M059J (cell line): ENCODE measurements at places on chromosomes 2 and 18.

DNA sequence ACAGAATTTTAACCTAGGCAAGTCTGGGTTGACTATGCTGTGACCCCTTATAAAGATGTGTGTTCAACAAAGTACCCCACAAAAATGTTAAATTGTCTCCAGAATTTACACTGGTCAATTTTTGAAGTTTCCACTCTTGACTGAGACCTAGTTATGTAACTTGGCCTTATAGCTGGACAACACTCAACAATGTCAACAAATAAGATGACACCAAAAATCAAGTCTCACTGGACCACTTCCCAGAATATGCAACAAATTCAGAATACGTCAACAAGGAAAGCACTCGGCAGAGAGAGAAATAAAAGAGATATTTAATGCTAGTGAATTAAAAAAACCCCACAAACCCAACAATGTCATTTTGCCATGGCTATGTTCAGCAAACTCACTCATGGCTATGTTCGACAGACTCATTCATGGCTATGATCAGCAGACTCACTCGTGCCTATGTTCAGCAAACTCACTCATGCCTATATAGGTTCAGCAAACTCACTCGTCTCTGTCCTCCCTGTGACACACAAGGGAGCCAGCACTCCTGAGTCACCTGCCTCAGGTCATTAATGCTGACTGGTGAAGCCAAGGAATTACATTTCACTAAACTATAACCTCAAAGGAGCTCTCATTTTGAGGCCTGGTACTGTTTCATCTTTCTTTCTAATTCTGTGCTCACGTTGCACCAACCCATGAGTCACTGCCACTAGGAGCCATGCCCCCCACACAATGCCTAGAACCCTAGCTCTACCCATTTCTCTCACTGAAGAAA is 72.7 kb downstream of the PTPN2 start:
- DNase-seq = peak; percentile 67

GRCh38 chr2:57479981-57480380 is 566.6 kb upstream of the VRK2 start:
- peak; percentile 58 for DNase-seq

DNA sequence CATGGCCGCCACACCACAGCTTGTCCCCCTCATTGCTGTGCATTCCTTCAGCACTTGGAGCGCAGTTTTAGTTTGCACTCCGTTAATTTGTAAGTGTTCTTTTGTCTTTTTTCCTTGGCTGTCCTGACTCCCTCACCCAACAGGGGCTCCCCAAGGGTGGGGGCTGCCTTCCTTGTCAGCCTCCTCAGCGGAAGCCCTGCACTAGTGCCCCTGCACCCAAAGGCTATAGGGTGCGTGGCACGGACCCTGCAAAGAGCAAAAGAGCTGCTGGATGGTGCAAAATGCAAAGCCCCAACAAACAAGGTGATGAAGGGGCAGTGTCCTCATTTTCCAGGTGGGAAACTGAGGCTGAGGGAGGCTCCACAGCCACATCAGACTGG is 46.8 kb downstream of the EMX1 start:
- DNase-seq = no peak

DNA sequence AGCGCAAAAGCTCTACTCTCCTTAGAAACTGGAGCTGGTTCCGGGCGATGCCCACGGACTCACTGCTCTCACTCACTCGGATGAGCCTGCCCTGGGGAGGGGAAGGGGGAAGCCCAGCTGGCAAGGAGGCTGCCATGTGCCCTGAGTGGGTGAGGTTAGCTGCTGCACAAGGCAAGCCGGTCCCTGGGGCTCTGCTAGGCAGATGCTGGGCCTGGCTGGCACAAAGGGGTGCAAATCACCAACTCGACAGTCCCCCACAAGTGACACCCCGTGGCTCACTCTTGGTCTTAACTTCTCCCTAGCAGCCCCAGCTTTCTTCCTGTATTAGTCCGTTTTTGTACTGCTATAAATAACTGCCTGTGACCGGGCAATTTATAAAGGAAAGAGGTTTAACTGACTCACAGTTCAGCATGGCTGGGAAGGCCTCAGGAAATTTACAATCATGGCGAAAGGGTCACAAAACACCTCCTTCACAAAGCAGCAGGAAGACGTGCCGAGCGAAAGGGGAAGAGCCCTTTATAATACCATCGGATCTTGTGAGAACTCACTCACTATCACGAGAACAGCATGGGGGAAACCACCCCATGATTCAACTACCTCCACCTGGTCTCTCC is 33.2 kb downstream of the ADCY3 start:
- DNase-seq = no peak

- DNase-seq = no peak
These were observed 432.7 kb upstream of the ID2 start for GRCh38 chr2:8249141-8249540.

GRCh38 chr18:3384664-3385563 is 65.1 kb upstream of the TGIF1 start:
- no peak for DNase-seq

DNA sequence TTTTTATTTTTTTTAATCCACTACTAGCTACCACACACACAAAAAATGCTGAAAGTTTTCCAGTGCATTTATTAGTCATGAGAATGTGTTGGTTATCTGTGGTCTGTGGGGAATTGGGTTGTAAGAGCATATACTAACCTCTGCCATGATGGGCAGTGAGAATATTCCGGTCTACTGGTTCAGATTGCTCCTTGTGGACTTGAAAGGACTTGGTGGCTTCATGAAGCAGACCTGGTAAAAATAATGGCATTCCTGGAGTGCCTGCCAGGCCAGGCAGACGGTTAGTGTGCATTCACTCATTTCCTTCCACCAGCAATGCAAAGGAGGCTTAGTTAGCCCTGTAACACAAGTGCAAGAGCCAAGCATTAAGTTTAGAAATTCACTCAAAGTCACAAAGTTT is 150.8 kb downstream of the THSD7B start:
- DNase-seq = no peak

- no peak for DNase-seq
These were observed 239.8 kb upstream of the MYT1L start for GRCh38 chr2:2570871-2571270.

DNA sequence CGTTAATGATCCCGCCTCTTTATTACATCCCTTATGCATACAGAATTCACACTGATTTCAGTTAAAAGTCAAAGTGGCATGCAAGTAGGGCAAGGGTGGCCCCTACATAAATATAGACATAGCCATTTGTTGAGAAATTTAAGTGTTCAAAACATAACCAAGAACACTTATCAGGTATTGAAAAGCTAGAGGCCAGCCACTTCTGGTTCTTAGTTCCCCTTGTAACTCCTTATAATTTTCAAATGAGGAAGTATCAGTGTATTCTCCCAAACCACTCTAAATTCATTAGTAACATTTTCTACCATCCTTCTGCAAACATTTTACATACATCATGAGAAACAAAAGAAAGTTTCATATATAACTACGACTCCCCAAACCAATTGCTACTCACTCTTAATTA is 5.8 kb upstream of the ARL5A start:
- no peak for DNase-seq

GRCh38 chr2:51918113-51918512 is 886.2 kb upstream of the NRXN1 start:
- DNase-seq = no peak

DNA sequence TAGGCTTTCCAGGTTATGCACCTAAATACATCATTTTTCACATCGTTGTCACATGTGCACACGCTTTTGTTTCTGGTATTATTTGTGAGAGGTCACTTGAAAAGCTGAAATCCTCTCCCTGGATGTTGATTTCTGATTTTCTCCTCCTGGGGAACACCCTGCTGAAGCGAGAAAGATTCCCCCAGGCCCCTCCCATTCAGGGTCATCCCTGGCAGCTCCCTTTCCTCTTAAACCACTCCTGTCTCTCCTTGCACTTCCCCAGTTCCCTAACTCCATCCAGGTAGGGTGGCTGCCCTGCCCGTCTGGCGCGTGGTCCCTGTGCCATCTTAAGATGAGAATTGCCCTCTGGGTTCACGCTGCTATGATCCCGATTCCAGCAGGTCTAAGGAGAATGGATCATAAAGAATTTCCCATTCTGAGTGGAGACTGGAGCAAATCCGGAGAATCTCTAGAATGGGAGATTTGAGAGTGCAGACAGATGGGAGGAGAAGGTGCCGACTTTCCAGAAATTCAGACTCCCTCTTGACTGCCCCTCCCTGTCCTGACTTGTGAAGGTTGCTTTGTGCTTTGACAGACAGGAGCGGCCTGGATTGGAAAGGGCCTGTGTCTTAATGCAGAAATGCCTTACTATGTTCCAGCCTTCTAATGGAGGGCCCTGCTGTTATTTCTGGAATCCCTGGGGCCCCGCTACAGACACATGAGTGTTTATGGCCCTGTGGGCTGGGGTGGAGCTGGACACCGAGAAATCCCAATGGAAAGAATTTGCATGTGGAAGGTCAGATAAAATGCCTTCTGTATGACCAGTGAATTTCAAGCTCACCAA is 1.3 kb upstream of the YWHAQ start:
- no peak for DNase-seq

DNA sequence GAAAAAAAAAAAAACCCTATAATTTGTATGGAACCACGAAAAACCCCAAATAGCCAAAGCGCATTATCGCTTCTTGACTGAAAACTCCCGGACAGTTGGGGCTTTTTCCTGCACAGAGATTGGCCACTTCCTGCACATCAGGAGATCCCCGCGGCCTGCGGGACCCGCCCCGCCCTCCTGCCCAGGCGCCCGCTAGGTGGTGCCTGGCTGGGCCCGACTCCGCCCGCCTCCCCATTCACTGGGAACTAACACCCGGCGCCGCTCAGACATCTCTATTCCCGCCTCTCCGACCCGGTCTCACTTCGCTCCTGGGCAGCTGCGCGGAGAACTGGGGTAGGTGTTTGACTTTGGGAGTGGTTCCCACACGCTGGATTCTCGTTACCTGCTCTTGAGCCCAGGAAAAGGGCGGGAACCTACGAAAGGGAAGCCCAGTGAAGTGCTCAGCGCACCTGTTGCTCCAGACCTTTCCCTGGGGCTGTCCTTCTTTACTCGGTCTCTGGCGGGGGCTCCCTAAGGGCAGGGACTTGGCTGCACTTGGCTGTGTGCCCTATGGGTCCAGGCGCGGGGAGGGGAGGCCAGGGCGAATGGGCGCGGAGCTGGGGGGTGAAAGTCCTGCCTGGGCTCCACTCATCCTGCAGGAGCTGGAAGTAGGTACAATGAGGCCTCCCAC is at the start of gene HMSD:
TSS of gene HMSD (plus strand) at position 234 of the 670 bp plus-strand sequence. CDS start 4,155 bp downstream, outside the sequence.
- DNase-seq = peak; percentile 69

- no peak for DNase-seq
These were observed 94.2 kb downstream of the TPGS2 start for GRCh38 chr18:36734596-36734995.

DNA sequence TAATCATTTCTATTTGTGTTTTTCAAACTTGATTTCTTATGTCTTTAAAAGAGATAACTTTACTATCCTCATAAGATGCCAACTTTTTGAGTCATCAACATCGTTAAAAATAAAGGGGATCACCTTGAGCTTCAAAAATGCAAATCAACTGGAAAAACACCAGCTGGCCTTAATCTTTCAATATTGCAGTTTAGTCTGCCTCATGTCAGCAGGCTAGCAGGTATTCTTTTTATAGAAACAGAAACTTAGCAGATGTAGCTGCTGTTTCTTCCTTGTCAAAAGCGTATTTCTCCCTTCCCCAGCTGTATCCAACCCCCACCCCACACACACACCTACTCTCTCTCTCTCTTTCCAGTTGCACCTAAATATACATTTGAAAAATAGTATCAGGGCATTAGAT is 154.1 kb upstream of the ZNF804A start:
- no peak for DNase-seq

DNA sequence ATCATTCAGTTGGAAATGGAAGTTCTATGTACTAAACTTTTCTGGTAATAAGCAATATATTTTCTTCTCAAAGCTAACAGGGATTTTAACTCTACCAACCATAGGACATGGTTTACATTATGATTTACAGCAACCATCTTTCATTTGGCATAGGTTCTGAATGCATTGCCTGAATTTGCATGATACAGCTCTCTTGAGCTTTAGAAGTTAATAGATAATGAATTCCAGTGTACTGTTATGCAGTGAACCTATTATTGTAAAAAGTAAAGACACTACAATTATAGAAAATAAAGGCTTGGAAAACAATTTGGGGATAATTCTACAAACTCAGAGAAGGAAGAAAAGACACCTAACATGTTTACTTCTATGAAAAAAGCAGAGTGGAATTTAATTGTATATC is 182.0 kb downstream of the GRB14 start:
- DNase-seq = no peak

GRCh38 chr2:233492078-233492477 is 74.5 kb downstream of the USP40 start:
- DNase-seq = no peak

DNA sequence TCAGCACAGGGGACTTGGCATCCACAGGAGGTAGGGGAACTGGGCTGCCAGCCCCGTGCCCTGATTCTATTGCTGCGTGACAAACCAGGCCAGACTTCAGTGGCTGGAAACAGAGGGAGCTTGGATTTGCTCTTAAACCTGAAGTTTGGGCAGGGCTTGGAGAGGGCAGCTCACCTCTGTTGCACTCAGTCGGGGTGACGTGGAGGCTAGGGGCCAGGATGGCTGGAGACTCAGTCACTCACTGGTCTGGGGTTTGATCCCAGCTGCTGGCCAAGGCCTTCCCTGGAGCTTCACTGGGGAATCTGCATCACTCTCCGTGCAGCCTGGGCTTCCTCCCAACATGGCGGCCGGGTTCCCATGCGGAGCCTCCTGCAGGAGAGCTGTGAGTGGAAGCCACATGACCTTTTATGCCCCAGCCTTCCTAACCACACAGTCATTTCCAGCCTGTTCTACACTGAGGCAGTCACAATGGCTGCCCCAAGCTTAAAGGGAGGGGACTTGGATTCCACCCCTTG is 175.2 kb upstream of the HDAC4 start:
- no peak for DNase-seq

- DNase-seq = no peak
These were observed 91.9 kb downstream of the MRPS9 start for GRCh38 chr2:105129722-105130232.

DNA sequence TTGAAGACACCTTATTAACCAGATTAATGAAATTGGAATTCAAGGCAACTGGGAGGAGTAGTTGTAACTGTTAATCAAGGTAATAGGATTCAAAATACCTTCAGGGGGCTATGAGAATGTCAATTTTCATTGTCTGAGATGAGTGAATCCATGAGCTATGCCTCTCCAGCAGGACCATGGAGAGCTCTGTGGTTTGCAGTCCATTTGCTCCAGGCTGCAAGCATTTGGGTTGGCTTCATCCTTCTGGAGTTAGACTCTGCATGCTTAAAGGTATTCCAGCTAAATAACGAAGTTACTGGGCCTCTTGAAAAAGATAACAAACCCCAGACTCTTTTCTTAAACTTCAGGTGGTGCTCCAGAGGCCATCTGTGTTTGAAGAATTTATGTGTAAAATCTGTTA is 207.1 kb upstream of the SLC8A1 start:
- peak; percentile 25 for DNase-seq

DNA sequence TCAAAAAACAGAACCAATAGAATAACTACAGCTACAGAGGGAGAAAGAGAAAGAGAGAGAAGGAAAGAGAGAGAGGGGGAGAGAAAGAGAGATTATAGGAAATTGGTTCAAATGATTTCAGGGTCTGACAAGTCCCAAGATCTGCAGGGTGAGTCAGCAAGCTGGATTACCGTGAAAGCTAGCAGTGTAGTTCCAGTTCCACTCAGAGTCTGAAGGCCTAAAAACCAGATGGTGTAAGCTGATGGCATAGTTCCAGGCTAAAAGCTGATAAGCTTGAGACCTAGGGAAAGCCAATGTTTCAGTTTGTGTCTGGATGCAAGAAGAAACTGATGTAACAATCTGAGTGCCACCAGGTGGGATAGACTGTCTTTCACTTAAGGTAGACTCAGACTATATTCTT is 397.7 kb downstream of the TRIB2 start:
- no peak for DNase-seq
